ENCODE measurements at places on chromosomes 5 and 9.

DNA sequence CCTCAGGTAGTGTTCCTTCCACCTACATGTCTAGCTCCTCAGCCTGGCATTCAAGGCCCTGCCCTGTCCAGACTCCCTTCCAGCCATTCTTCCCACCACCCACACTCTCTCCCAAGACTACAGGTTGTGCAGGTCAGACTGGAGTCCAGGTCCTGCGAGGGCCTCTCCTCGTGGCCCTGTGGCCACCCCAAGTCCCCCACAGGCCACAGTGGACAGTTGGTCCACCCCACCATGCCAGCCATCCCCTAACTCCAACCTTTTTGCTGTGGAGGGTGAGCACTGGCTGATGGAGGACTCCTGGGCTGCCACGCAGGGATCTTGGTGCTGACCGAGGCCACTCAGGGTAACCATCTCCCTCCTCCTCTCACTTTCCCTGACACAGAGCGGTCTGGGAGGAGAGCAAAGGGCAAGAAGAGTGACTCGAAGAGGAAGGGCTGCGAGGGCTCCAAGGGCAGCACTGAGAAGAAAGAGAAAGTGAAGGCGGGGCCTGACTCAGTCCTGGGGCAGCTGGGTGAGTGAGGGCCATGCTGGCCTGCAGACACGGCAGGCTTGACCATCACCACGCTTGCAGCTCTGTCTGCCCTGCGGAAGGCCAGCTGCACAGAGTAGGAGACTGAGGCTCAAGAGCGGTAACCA is 51.0 kb downstream of the JADE2 start:
- DNase-seq, result no peak

DNA sequence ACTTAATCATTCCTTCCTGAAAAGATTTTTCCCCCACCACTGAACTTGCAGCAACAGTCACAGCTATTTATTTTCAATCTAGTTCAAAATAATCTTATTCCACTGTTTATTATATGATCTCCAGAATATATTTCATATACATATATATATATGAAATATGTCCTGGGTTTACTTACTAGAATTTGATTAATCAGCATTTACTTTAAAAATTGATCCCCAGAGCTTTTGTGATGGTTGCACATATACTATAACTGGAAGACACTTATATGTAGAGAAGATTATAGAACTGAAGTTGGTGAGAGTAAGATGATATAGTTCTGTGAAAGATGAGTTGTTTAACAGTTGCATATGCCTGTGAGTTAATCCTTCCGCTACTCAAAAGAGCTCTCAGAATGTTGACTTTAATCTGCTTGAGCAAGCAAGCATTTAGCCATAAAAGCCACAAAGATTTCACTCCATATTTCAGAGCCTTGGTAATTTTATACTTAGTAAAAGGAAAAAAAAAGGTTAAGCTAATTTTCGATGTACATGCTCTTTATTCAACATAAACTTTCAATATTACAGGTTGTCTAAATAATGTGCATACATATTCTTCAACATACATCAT is 399.3 kb upstream of the CDH9 start:
- DNase-seq, result no peak

- DNase-seq, result no peak
Measured at GRCh38 chr9:133705576-133705975, 32.6 kb downstream of the SARDH start.

DNA sequence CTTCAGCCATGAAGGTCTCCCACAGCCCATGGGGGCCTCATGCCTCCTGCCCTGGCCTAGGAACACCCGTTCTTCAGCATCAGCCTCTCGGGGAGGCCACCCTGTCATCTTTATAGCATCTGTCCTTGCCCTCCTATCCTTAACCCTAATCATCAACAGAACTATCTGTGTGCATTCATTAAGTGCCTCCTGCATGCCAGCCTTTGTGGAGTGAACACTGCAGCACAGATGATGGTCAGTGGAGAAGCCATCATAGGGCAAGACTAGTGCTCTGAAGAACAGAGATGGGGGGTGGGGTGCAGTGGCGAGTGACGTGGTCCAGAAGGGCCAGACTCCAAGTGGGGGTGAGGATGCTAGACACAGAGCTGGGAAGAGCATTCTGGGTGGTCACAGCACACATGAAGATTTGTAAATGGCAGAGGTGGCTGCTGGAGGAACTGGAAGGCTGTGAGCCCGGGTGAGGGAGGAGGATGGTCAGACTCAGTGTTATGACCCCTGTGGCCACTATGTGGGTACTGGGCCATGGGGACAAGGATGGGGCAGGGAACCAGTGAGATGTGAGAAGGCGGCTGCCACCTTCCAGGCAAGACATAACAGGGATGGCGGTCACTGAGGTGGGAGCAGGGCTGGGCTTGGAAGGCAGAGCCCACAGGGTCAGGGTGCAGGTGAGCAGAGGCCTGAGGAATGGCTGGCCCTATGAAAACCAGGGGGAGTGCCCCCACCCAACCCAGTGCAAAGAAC is 3.6 kb upstream of the CARD19 start:
- DNase-seq, result no peak

DNA sequence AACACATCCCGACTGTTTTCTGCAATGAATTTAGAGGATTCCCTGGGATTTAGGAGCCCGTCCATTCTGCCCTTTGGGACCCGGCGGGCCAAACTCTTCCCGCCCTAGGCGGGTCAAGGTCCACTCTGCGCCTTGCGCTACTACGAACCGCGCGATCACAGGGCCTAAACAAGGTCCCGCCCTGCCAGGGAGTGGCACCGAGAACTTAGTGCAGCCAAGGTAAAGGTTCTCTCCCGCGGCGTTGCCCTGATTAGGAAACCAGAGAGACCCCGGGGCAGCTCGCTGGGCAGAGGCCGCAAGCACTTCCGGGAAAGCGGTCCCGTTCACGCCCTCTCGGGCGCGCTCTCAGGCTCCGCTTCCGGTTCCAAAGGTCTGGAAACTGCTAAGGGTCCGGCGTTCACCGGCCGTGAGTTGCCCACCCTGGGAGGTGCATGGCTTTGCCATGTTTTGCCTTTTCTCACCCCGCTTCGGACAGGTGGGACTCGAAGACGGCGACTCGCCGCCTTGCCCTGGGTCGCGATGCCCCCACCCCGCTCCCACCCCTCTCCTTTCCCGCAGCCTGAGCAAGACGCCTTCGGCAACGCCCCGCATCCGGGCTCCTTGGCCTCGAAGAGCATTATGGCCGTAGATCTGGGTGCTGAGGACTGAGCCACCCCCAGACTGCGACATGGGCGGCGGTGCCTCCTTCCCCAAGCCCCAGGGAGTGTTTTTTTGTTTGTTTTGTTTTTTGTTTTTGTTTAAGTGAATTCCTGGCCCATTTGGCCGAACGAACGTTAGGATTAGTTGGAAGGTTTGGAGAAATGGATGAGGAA is 23.4 kb downstream of the HNRNPK start:
- no peak for DNase-seq

- no peak for DNase-seq
Measured at GRCh38 chr5:139708434-139708861, 60.3 kb downstream of the CXXC5 start.

- DNase-seq, result no peak
Measured at GRCh38 chr5:1156033-1156753, 44.3 kb upstream of the SLC12A7 start.

- DNase-seq, result no peak
Measured at GRCh38 chr9:22204240-22204639, 195.1 kb upstream of the CDKN2B start.

DNA sequence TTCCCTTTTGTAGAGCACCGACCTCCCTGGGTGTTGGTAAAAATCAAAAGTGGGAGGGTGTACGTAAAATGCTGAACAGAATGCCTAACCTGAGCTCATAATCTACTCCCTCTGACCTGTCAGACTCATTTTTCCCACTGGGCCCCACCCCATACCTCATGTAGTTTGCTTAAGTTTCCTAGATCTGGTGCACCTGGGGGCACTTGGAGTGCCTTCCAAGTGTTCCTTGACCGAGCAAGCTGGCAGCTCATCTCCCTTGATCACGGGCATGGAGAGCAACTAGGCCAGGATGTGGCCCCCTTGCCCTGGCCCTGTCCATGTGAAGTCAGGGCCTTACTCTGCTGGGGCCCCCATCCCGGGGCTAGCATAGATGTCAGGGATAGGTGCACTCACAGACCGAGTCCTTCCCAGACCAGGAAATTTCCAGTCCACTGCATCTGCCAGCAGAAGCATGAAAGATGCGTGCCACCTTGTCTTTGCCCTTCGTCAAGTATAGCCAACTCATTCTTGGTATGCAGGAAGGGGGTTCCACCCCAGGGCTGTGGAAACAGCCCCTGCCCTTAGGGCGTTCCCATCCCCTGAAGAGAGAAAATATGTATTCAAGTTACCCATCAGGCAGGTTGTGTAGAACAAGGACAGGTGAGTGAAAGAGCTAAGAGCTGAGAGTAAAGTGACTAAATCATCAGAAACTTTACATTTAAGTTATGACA is 41.9 kb downstream of the SLC22A5 start:
- DNase-seq, result no peak

DNA sequence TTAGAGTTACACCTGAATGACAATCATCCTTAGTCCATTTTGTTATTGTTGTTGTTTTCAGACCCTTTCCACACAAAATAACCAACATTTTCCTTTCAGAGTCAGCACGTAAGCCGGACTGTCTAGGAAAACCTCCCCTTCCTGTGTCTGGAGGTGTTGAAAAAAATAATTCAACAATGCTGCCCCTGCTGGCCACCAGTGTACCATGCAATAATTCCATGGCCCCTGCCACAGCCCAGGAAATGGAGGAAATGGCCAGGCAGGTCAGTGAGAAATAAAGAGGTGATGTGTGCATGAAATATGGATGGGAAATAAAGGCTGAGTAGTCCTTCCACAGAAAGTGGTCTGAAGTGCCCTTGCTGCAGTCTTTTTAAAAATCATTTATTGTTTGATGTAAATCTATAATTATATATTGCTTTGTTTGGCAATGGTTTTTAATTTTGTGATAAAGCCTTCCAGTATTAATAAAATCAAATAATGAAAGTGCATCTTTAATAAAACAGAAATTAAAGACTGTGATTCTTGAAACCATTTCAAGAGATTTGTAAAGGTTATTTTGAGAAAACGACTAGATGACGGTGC is 152.8 kb upstream of the PAPPA start:
- DNase-seq, result no peak

GRCh38 chr5:139278540-139279274 is 14.8 kb upstream of the MATR3 start:
- no peak for DNase-seq

DNA sequence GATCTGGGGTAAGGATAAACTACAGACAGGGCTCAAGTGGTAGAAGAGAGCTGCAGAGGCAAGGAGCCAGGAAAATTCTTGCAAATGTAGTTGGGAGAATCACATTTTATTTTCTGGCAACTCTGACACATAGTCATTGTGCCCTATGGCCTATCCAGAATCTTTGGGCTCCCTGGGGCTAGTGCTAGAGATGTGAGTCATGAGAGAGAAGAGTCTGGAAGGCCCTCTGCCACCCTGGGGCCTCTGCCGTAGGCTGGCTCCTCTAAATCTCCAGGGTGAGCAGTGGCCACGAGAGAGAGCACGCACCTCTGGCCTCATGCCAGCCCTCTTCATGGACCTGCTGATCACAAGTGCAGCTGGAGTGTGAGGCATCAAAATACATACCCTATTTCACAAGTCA is 74.3 kb upstream of the SSBP2 start:
- no peak for DNase-seq

DNA sequence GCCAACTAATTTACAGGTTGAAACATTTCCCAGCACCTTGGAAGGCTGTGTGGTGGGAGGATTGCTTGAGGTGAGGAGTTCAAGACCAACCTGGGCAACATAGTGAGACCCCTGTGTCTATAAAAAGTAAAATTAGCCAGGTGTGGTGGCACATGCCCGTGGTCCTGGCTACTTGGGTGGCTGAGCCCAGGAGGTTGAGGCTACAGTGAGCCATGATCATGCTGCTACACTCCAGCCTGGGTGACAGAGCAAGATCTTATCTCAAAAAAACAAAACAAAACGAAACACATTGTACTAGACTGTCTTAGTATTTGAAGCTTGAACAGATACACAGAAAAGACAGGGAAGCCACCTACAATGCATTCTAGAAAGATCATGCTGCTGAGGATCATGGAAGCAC is 2.8 kb upstream of the HSDL2 start:
- no peak for DNase-seq

GRCh38 chr5:126681970-126682369 is 81.2 kb downstream of the PHAX start:
- no peak for DNase-seq

- no peak for DNase-seq
Measured at GRCh38 chr9:105647595-105648349, 14.5 kb upstream of the TAL2 start.

GRCh38 chr9:72322259-72322658 is 42.7 kb downstream of the ZFAND5 start:
- DNase-seq, result no peak
